IPS-NIHi11 (cell line): ENCODE measurements at places on chromosomes 7 and 10.

- no peak for DNase-seq
These were observed 45.6 kb downstream of the PTPRE start for GRCh38 chr10:127952575-127952869.

GRCh38 chr10:48838834-48839233, 100.8 kb downstream of the LRRC18 start:
- DNase-seq: no peak

- DNase-seq: no peak
These were observed 63.7 kb upstream of the APBB1IP start for GRCh38 chr10:26374426-26374825.

DNA sequence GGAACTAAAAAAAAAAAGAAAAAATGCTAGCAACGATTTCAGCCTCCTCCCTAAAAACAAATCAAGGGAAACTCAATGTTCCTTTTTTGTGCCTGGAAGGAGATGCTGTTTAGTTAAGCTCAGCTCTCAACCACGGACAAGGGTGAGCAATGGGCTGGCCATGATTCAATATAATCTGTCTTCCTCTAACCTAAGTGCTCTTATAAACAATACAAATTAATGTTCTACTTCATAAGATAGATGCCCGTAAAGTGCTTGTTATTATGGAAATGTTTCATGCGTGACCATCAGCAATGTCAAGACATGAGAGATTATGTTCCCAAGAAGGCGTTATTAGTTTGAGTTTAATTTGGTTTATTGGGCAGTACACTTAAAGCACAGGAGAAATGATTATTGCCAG, 320.3 kb downstream of the SFMBT2 start:
- DNase-seq: no peak

GRCh38 chr10:13421382-13421917, 73.4 kb upstream of the SEPHS1 start:
- DNase-seq: no peak

DNA sequence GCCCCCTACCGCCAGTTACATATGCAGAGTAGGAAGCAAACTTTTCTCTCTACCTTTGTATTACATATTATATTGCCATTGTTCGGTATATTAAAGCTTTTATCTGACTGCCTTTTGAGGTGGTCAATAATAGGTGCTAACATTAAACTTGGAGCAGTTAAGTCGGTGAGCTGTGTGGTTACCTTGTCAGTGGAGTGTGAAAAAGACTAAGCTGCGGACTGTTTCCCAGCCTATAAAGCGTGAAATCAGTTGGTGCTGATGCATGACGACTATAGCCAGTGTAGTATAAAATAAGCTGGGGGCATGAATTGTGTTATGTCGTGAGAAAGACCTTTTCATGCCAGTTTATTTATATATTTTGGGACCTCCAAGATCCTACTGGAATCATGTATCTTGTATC, 33.7 kb downstream of the R3HCC1L start:
- no peak for DNase-seq
